Stimulated activated CD4-positive, alpha-beta T cell treated with anti-CD3 and anti-CD28 coated beads, Interleukin-4, amount 100 ng/mL, for 24 hours (primary cell): ENCODE measurements at places on chromosomes 6 and 20.

GRCh38 chr6:132392270-132392646 is 9.0 kb downstream of the MOXD1 start:
- DNase-seq = no peak

DNA sequence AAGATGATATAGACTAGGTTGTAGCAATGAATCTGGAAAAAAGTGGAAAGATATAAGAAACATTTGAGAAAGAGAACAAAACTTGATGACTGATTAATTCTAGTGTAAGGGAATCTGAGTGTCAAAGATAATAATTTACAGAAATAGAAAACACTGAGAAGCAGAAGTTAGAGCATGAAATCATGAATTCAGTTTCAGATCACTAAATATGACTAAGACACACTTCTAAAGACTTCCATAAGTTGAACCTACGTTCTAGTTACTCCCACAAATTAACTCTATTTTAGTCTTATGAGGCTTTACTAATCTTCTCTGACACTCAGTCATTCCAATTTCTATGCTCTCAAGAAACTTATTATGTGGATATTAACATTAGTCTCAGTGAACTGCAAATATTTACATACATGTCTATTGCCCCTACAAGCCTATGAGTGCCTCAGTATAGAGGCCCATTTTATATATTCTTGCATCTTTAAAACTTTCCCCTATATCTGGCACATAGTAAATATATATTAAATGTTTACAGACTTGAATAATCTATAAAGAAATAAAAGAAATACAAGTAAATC is 30.4 kb downstream of the IBTK start:
- no peak for DNase-seq

- DNase-seq = no peak
These were observed 105.6 kb downstream of the BTBD3 start for GRCh38 chr20:12023194-12023795.

DNA sequence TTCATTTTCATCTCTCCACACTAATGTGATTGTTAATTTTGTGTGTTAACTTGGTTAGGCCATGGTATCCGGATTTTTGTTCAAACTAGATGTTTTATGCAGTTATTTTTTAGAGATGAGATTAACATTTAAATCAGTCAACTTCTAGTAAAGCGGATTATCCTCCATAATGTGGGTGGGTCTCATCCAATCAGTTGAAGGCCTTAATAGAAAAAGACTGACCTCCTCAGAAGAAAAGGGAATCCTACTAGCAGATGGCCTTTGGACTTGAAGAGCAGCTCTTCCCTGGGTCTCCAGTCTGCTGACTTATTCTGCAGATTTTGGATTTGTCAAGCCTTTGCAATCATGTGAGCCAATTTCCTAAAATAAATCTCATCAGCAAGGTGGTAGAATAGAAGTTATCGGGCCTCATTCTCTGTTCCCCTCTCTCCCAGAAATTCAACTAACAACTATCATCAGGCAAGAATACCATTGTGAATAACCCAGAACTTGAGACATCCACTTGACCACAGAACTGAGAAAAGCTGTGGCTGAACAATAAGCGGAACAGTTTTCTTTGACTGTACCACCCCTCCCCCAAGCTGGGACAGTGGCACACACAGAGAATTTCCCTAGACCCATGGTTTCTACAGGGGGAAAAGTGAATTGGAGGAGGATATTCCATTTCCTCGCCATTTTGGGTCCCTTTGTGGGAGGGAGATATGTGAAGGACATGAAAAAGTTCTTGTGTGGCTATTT is 323.0 kb downstream of the UTRN start:
- DNase-seq = no peak
